LHCN-M2 (cell line): ENCODE measurements at places on chromosomes 7 and 10. TPM values are rescaled to one million over a fixed set of nuclear protein-coding genes. Genes with fewer than 3 reads are reported as not detected.

Gene COX19
- total RNA-seq, result 6.5 TPM in 2 replicates

Gene ATP6V0A4
- total RNA-seq, result 0.06 and 0.19 TPM in 2 replicates

Gene EEF1AKMT2
- total RNA-seq, result 27.6 and 37.1 TPM in 2 replicates

Gene ST8SIA6
- total RNA-seq, result 0.32 and 0.57 TPM in 2 replicates

- no peak for DNase-seq
These were observed 193.5 kb downstream of the MGMT start for GRCh38 chr10:129660569-129660968.
